ENCODE measurements at places on chromosomes 11 and 22.

DNA sequence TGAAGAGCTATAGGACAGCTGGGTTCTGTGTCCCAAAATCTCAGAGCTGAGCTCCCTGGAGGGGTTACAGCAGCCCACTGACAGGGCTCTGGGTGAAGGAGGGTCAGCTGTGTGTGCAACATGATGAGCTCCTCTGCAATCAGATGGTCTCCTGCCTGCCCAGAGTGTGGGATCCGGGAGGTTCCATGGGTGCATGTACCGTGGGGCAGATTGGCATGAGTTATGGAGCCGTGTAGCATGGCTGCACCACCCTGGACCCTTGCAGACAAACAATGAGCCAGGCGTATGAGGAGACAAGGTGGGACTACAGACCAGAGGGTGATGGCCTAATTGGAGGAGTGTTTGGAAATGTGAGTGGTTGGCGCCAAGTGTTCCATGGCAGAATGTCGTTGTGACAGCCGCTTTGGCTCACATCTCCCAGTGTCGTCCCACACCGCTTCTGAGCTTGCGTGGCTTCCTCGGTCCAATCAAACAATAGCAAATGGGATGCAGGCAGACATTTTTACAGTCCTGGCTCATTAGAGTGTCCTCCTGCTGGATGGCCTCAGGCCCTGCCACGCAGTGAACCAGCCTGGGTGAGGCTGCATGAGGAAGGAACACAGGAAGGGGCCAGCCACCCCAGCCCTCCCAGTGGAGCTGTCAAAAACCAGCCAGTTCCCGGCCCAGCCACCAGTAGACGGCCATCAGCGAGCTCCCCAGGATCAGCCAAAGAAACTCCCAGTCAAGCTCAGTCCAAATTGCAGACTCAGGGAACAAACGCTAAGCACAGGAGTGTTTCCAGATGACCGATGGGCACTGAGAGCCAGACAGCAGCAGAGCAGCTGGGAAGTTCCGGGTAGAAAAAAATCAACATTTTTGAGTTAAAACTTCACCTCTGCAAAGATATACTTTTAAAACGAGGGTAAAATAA lies 1066.9 kb downstream of the BRD1 start:
- no peak for DNase-seq

DNA sequence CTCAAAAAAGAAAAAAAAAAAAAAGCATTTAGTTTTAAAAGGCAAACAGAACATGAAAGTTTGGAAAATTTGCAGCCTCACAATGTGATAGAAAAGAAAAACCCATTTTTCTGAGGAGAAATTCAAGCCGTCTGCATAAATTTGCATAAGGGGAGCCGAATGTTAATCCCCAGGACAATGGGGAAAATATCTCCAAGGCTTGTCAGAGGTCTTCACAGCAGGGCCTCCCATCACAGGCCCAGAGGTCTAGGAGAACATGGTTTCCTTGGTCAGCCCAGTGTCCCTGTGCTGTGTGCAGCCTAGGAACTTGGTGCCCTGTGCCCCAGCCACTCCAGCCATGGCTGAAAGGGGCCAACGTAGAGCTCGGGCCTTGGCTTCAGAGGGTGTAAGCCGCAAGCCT lies 109.1 kb downstream of the TRIM44 start:
- DNase-seq, result no peak

- no peak for DNase-seq
Measured at GRCh38 chr11:6565988-6566703, 37.3 kb downstream of the RRP8 start.

DNA sequence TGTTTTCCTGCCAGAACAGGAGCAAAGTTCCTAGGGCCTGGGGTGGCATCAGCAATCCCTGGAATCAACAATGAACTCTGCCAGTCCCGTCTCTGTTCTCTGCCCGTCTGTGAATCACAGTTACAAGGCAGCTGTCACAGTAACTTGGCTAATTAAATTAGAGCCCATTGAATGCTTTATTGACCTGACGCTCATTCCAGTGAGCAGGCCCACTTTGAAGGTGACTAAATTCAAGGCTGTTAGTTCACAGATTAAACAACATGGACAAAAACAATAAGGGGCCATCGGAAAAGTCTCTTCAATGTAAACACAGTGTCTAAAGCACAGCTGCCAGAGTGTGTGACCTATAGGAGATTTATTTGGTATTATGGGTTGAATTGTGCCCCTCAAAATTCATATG lies 17.7 kb upstream of the TMPRSS5 start:
- DNase-seq, result peak; percentile 70

DNA sequence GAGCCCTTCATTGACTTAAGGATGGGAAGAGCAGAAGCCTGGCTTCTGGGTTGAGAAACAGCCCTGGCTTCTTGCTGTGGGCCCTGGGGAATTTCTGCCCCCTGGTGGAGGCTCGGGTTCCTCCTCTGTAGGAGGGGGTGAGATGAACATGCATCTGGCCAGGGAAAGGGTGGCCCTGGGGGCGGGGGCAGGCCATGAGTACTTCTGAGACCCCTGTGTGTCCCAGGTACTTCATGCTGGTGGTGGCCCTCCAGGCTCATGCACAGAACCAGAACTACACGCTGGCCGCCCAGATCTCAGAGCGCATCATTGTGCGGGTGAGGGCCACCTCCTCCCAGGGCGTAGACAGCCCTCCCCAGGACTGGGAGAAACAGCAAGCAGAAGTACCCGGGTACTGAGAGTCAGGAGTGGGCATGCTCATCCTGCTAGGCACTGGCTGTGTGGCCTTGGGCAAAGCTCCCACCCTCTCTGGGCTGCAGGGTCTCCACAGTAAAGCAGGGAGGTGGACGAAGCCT lies 15.8 kb downstream of the TMEM258 start:
- DNase-seq, result peak; percentile 30

DNA sequence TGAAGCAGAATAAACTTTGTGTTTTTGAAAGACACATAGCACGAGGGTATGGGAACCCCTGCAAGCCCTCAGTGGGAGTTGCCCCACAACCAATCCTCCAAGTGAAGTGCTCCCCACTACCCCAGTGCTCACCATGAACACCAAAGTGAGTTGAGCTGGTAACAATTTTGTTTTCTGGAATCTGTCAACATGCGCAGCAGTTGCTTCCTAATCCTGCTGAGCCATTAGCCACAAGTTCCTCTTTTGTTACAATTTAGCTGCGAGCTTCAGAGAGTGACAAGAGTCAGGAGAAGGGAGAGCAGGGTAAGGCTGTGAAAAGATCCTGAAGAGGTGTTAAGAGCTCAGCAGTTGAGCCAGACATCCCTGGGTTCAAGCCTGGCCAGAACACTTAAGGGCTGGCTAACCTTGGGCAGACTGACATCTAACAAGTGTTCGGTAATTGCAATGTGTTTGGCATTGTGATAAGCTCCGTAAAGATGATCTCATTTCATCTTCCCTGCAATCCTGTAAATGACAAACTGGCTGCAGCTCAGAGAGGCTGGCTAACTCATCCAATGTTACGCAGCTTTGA lies 24.1 kb upstream of the ASPHD2 start:
- no peak for DNase-seq
